ENCODE measurements at places on chromosomes 4 and X.

GRCh38 chr4:186919340-186919739 is 195.7 kb upstream of the FAT1 start:
- no peak for DNase-seq

GRCh38 chrX:105120463-105120862 is 100.0 kb downstream of the TEX13A start:
- no peak for DNase-seq

GRCh38 chr4:10808591-10808990 is 124.0 kb upstream of the CLNK start:
- DNase-seq, result no peak

GRCh38 chrX:139825618-139826017 is 107.2 kb downstream of the ATP11C start:
- no peak for DNase-seq

- DNase-seq, result peak; percentile 9
Measured at GRCh38 chr4:4995103-4995907, 24.0 kb downstream of the CYTL1 start.

DNA sequence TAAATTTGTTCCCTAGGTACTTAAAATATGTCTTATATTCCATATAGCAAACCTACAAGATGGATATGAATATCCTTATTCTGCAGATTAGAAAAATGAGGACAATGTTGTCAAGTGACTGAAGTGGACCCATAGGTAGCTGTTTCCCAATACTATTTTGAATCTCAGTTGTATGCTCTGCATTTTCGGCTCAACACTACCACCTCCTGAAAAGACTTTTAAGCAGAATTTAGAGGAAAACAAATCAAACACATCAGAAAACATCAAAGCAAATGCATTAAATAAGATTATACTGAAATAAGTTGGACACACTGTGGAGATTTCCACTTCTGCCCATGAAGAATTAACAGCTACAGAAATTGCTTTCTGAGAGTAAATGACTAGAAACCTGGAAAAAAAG is 488.7 kb downstream of the TRIML1 start:
- no peak for DNase-seq

GRCh38 chrX:106730401-106730800 is 3.9 kb downstream of the RNF128 start:
- no peak for DNase-seq

DNA sequence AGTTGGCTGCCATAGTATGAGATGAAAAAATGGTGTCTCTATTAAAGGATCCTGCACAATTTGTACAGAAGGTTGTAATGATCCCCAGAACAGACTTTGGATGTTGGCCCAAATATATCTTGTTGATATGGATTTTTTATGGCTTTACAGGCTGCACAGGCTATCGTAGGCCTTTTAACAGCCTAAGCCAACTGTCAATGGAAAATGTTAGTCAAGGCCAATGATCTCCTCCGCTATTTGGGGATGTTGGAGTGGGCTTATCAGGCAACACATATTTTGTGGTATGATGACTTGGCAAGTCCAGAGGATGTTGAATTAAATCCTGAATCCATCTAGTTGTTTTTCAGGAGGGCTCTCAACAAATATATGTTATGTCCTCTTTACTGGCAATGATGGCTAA is 42.1 kb downstream of the ZCCHC13 start:
- no peak for DNase-seq

All from stimulated activated CD8-positive, alpha-beta memory T cell treated with anti-CD3 and anti-CD28 coated beads, Interleukin-7, amount 100 ng/mL, for 1 hour (primary cell).